ENCODE measurements at places on chromosomes 5 and 9. TPM values are rescaled to one million over a fixed set of nuclear protein-coding genes. Genes with fewer than 3 reads are reported as not detected.

DNA sequence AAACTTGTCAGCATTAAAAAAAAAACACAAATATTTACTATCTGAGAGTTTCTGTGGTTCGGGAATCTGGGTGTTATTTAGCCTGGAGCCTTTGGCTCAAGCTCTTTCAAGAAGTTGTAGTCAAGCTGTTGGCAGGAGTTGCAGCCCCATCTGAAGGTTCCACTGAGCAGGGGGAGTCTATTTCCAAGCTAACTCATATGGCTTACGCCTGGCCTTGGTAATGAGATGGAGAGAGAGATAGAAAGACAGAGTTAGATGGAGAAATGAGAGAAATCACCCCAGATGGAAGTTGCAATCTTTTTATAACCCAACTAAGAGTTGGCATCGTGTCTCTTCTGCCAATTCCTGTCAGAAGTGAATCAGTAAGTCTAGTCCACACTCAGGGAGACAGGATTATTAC, 1075.2 kb upstream of the SEMA6A start:
- no peak for DNase-seq

DNA sequence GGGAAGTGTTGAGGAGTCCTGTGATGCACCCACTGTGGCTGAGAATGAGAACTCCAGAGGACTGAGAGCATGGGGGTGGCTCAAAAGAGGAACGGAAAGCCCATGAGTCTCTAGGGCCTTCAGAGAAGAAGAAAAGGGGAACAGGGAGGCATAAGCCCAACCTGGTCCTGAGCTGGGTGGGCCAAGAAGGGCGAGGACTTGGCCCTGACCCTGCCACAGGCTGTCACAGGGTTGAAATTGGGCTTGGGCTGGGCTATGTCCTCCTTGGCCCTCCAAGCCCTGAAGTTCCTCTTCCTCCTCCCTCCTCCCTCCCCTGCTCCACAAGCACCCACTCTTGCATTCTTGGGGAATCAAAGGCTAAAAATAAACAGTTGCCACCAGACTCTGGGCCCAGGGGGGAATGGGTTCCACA, 49.3 kb upstream of the PPARGC1B start:
- DNase-seq = peak; percentile 77

GRCh38 chr5:66992547-66992946, 204.1 kb downstream of the CD180 start:
- no peak for DNase-seq

- DNase-seq = no peak
These were observed 9.4 kb upstream of the ASTN2 start for GRCh38 chr9:117424291-117424690.

Gene PCDHA9
- total RNA-seq = not detected

DNA sequence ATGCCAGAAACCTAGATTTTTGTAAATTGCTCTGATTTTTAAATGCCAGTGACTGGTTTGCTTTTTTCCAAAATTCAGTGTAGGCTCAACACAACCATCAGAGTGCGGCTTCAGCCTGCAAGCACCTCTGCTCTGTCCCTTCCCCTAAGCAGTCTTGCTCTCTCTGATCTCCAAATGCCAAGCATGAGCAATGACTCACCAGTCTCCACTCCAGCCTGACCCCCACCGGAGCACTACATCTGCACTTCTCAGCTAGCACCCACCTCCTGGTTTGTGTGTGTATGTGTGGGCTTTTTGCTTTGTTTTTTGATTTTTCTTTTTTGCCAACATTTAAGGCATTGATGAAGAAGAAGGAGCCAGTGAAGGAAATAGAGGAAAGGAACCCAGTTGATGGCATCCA, 61.4 kb upstream of the ADRA1B start:
- no peak for DNase-seq

Gene FAM120AOS
- total RNA-seq = 28.4 TPM

DNA sequence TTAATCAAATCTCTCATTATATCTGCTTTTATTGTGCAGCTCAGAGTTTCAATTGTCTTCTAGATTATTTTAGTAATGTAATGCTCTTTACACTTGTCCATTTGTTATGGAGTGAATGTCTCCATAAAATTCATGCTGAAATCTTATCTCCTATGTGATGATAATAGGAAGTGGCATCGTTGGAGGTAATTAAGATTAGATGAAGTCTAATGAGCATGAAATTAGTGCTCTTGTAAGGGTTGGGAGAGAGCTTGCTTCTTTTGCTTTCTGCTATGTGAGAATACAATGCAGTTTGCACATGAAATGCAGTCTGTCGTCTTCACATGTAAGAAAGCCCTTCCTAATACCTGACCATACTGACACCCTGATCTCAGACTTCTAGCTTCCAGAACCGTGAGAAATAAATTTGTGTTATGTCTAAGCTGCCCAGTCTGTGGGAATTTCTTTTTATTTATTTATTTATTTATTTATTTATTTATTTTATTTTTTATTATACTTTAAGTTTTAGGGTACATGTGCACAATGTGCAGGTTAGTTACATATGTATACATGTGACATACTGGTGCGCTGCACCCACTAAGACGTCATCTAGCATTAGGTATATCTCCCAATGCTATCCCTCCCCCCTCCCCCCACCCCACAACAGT, 1399.2 kb upstream of the CDH6 start:
- DNase-seq = no peak

DNA sequence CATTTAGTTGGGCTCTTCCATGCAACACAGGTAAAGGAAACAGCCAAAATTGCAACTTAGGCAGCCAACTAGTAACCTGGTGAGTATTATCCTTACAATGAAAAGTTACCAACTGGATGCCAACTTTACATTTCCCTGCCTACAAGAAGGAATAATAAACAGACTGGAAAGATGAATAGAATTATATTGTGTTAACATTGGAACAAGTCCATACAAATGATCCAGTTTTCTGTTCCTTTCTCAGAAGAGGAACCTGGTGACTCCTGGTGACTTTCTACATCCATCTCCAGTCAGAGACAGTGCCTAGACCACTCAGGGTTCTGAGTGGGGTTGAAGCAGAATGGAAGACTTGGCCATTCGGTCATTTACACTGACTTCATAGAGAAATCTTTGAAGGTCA, 20.6 kb downstream of the MARCHF3 start:
- DNase-seq = no peak

DNA sequence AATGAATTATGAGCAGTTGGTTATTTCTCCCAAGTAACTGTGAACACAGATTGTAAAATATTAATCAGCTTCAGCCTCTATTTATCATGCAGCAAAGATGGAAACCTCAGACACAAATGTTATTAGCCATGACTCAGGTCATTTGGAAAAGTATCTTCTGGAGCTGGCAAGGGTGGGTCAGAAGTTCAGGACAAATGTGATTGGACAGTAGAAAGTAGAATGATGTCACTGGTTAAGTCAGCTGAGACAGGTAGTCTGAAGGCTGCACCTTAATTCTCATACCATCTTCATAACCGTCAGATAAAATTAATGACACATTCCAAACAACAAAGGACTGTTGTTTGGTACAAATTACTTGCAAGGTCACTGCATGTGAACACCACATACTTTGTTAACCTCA, 140.2 kb downstream of the EMB start:
- no peak for DNase-seq

GRCh38 chr5:73791389-73791788, 165.4 kb downstream of the ARHGEF28 start:
- DNase-seq = no peak

DNA sequence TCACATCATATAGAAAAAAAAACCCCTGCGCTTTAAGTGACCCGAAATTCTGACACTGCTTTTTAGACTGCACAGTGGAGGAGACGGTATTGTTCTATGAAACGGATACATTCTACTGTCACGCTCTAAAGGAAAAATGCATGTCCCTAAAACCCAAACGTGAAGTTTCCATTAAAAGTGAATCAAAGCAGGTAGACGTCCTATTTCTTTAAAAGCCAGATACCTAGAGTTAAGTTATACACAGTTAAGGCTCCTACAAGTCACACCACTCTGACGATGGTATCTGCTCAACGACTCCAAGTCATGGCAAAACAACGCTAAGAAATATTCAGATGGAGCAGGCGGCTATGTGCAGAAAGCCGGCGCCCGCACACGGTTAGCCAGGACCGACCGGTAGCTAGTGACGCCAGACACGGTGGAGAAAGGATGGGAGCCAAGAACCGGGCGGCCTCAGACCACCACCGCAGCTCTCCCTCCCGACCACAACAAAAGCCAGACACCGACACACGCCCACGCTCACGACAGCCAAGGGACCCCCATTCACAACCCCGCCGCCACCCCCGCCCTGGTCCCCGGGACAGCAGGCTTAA, 734 bp downstream of the SKP1 start:
- no peak for DNase-seq
